MM.1S (cell line): ENCODE measurements at places on chromosomes 12 and 14.

- DNase-seq, result no peak
Measured at GRCh38 chr12:76698966-76699365, 64.9 kb upstream of the ZDHHC17 start.

- no peak for DNase-seq
Measured at GRCh38 chr14:100416921-100417860, 94.1 kb downstream of the SLC25A47 start.

DNA sequence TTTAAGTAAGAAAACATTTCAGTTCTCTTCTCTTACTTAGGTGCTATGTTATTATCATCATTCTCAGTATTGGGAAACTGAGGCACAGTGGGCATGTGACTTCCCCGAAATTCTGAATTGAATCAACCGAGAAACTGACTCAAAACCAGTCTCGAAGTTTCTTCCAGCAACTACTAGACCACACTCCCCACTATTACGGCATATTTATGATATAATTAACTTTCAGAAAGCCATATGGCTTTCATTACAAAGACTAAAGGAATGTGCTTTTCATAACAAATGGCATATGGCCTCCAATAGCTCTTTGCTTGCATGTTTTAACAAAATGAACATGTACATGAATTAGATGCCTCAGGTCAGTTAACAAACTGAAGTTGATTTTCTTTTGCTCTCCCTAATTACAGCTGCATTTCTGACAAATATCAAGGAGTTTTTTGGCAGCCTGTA is 182.9 kb upstream of the SLC38A2 start:
- peak; percentile 15 for DNase-seq

- DNase-seq, result peak; percentile 20
Measured at GRCh38 chr12:106205208-106206069, 42.4 kb downstream of the CKAP4 start.

DNA sequence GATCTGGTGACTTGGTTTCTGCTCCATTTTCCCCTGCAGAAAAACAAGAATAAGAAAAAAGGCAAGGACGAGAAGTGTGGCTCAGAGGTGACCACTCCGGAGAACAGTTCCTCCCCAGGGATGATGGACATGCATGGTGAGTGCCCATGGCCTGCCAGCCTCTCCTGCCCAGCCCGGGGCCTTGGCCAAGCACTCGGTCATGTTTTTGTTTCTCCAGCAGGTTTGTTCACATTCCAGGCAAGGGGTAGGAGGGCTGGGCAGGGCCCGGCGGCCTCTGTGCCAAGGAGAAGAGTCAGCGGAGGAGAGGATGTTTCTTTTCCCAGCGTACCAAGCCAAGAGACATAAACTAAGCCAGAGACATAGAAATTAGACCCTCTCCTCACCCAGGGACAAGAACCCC is 13.6 kb downstream of the BCL7A start:
- DNase-seq, result no peak

DNA sequence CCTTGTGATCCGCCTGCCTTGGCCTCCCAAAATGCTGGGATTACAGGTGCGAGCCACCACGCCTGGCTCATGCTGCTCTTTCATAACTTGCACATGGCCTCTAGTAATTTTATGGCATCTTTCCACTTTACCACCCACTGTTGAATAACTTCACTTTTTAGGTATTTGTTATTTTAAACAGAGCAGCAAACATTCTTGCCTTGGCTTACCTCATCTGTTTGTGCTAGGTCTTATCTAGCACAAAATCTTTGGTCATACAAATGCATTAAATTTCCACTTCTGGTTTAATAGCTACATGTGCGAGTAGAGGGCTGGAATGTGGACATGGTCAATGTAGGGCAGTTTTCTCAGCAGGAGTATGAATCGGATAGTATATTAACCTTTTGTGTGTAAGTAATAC is 38.8 kb upstream of the ATF7IP start:
- DNase-seq, result no peak

DNA sequence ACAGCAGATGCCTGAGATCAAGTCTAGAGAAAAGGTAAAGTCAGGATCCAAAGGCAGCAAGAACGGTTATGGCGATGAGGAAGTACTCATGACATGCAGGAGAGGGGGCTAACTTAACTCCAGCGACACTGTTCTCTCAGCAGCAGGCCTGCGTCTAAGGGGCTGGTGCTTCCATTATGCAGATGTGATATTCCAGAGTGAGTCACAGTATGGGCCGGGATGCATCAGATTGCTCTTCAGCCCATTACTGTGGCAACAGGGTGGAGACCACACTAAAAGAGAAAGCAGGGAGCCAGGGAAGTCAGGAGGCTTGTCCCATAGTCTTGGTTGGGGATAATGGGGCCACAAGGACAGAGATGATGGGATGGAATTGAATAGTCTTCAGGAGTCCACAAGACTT is 151.8 kb upstream of the NTF3 start:
- no peak for DNase-seq

- DNase-seq, result no peak
Measured at GRCh38 chr12:30095511-30095910, 311.8 kb upstream of the TMTC1 start.

DNA sequence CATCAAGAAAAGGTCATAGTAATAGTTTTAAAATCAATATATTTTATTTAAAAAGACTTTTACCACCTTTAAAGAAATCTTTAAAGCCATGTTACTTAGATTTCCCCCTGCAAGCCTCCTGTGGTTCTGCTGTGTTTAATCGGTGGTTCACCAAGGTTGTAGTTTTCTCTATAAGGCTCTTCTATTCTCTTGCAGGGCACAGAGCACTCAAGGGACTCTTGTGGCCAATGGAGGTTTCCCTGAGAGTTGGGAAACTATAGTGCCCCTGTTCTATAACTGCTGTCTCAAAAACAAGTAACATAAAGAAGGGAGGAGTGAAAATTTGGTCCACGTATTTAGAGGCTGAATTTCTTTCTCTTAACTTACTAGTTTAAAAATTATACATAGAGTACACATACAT is 25.0 kb downstream of the DACT1 start:
- no peak for DNase-seq

- DNase-seq, result no peak
Measured at GRCh38 chr12:41932470-41932991, 212.1 kb downstream of the GXYLT1 start.

DNA sequence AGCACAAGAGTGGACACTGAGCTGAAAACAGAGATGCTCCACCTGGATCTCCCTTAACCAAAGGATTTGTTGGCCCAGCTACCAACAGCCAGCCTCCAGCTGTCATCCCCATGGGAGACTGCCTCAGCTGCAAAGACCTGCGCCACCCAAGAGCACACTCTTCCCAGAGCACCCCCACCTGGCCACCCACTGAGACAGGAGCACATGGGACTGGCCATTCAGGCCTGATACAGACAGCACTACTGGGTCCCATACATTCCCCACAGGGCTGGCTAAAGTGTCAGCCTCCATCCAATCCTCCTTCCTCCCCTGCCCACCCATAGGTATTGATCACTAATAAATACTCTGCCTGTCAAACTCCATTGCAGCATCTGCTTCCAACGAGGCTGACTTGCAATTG is 241.5 kb downstream of the BCL11B start:
- no peak for DNase-seq

DNA sequence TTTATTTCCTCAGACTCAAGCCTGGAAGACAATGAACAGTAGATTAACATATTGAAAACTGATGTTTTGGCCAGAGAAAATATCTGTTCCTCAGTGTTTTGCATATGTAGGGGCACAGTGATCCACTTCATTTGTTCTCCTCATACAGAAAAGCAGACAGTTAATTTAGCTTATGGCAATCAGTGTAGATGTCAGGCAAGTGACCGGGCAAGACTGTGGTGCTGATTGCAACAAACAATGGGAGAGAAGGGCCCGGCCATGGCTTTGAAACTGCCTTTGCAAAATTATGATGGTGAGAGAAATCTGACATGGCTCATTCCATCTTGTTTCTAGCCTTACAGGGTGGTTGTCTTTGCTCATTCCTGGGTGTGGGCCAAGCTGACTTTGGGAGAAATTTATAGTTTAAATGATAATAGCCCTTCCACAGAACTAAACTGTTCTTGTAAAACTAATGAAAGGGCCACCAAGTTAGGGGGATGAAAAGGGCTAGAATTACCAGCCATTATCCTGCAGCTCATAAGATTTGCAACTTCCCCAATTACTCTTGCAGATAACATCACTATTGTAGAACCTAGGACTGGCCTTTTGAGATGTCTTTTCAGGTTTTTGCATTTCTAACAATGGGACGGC is 220.3 kb downstream of the KTN1 start:
- DNase-seq, result no peak

- no peak for DNase-seq
Measured at GRCh38 chr12:106586803-106587684, 4.2 kb downstream of the RFX4 start.

DNA sequence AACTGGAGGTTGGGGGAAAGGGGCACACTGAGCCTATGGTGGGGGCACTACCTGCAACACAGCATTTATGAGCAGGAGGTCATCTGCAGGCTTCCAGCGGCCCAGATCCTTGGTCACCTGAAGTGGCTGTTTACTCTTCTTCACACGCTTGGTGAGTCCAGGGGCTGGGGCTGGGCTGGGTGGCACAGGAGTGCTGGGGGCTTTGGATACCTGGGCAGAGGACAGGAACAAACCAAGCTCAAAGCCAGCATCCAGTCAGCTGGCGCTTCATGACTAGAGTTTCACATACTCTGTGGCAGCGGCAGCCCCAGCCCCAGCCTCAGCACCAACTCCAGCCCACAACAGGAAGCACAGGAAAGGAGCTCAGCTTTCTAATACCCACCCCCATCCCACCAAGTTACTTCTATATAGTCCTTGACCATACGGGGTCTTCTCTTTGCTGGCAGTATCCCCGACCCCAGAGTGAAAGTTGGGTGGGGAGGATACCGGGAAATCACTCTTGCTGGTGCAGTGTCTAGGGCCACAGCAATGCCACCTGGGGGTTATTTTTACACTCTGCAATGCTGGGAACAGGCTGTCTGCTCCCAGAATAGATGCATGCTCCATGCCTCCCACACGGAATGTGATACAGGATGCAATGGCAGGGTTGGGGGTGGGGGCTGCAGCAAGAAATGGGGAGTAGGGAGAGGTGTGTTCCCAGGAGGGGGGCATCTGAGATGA is 3.1 kb downstream of the MCRS1 start:
- DNase-seq, result no peak

DNA sequence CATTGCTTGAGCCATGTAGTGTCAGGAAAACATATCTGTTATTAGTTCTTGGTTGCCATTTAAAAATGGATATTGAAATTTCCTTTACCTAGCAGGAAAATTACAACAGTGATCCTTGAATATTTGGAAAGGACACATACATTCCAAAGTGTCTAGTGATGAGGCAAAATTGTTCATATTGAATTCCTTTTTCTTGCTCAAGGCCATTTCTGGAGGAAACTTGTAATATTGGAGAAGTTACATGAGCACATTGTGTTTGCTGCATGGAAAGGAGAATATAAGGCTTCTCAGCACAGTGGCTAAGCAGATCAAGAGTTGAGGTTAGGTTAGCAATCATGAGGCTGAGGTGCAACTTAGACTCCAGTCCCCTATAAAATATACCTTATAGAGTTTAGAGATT is 121.9 kb downstream of the PDE3A start:
- no peak for DNase-seq

DNA sequence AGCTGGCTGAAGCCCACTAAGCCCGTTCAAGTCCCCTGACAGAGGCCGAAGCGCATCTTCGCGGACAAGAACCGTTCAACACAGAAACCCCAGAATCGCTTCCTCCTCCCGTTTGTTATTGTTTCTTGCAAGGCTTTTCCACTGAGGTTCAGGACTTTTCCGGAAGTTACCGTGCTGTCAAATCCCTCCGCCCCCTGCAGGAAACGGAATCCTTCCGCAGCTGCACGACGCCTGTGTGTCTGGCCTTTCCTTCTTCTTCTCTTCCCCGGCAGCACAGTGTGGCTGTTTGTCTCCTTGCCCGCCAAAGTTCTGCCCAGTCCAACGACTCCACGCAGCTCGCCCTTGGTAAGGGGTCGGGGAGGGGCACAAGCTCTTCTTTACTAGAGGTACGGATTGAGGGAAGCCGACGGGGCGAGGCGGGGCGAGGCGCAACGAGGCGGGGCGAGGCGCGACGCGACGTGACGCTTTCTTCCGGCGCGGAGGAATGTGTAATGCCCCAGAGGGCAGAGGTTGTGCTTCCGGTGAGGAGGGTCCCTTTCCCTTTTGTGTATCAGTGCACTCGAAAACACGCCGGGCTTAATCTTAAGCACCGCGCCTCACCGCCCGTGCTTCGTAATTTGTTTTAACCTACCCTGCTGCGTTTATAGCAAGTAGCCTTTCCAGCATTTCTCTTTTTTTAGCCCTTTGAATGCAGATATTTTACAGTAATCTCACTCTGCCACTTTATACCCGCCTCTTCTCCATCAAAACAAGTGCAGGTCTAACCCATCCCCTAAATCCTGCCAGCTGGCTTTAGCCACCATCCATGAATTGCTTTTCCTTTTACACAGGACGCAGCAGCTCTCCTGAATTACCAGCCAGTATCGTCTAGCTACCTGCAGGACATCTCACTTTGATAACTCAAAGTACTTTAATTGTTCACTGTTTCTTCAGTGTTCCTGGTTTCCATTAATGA is at the start of gene KDM5A:
Gene KDM5A (minus strand): TSS at position 179 of the 955 bp plus-strand sequence. CDS start 229 bp downstream, outside the sequence.
- DNase-seq, result peak; percentile 93

DNA sequence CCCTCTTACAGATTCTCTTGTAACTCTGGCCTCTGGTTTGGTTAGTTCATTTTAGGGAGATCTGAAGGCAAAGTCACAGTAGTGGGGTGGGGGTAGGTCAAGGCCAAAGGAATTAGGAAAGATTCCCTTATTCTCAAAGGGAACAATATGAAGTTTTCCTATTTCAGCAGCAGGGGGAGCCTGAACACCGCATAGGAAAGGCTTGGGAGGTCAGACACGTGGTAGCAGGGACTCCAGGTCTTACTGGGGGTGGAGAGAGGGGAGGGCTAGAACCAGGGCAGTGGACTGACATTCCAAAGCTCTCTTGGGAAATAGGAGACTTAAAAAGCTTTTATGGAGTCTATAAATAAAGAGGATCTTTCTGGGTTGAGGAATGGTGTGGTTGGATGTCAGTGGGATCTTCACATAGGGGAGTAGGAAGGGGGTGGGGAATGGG is 1.3 kb downstream of the ZC3H10 start:
- peak; percentile 83 for DNase-seq
